ENCODE measurements at places on chromosomes 6 and 20.
A peak's percentile ranks its signal among the peaks of the same experiment; 100 is the strongest.

- no peak within 1 kb of the TSS for H3K4me3 ChIP-seq
- H3K4me1 ChIP-seq: no peaks in the 10 kb centered on the region
- no peak within 1 kb of the TSS for H3K27ac ChIP-seq
- peaks cover 7% of the 10 kb centered on the region for H3K27me3 ChIP-seq
- no peak for DNase-seq
Measured at GRCh38 chr6:29414588-29414987, at the start of gene OR12D1. Gene OR12D1, plus strand, starts transcription at chr6:29414928.

DNA sequence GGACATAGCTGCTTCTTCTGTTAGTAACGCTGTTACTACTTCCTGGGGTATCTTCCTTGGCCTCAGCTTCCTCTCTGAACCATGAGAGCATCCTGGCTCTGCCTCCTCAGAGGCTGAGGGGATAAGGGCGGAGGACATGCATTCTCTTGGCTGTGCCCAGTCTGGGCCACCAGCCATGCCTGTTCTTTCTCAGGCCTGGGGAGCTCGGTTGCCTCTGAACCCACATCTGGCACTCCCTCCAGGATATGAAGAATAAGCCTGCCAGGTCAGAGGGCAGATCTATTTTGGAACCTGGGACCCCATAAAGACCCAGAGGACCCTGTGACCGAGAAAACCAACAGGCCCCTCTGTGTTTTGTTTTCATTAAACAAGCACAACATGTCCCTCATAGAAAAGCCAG lies 6.6 kb upstream of the ANGPT4 start:
- no peaks in the 10 kb centered on the region for H3K4me1 ChIP-seq
- no peak overlapping the region for H3K4me3 ChIP-seq
- no peaks in the 10 kb centered on the region for H3K27me3 ChIP-seq
- H3K36me3 ChIP-seq: no peaks in the 10 kb centered on the region
- no peak for DNase-seq

DNA sequence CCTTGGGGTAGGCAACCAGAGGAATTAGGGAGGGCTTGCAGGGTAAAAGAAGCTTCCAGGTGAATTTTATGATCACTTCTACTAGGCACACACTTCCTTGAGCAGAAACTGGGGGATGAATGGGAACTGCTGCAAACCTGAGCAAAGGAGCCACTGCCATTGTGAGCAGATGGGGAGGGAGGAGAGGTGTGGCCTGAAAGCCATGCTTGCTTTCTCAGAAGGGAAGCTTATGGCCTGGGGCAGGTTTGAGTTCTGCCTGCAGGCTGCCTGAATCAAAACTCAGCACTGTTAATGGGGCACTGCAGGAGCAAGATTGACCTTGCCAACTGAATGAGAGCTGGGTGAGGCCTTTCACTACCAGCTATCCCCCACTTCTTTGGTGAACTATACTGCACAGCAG lies 328.1 kb downstream of the NKAIN2 start:
- no peak for DNase-seq
- no peaks in the 10 kb centered on the region for H3K4me1 ChIP-seq
- no peaks in the 10 kb centered on the region for H3K36me3 ChIP-seq
- no peak overlapping the region for H3K27ac ChIP-seq
- no peak overlapping the region for H3K4me3 ChIP-seq

DNA sequence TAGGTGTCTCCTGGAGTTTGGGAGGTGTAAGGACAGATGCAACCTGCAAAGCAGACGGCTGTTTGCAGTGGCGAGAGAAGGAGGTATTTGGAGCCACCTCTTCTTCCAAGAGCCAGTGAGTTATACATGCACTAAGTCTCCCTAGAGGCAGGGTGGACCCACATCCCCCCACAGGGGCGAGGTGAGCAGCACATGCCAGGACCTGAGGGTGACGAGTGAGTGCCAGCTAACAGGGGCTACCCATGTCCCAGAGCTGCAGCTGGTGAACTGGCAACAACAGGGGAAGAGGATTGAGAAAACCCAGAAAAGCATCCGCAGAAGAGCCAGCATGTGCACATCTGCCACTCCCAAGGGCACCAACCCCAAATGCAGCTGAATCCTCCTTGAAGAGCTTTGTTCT lies 95.1 kb downstream of the CD83 start:
- H3K27ac ChIP-seq: no peak overlapping the region
- peaks cover 22% of the 10 kb centered on the region for H3K4me1 ChIP-seq
- H3K4me3 ChIP-seq: no peak overlapping the region
- no peaks in the 10 kb centered on the region for H3K27me3 ChIP-seq

- H3K36me3 ChIP-seq: no peaks in the 10 kb centered on the region
- no peaks in the 10 kb centered on the region for H3K27me3 ChIP-seq
- no peaks in the 10 kb centered on the region for H3K4me1 ChIP-seq
- H3K27ac ChIP-seq: no peak overlapping the region
- no peak overlapping the region for H3K4me3 ChIP-seq
- DNase-seq: no peak
Measured at GRCh38 chr20:17538517-17539170, 7.5 kb upstream of the BFSP1 start.

DNA sequence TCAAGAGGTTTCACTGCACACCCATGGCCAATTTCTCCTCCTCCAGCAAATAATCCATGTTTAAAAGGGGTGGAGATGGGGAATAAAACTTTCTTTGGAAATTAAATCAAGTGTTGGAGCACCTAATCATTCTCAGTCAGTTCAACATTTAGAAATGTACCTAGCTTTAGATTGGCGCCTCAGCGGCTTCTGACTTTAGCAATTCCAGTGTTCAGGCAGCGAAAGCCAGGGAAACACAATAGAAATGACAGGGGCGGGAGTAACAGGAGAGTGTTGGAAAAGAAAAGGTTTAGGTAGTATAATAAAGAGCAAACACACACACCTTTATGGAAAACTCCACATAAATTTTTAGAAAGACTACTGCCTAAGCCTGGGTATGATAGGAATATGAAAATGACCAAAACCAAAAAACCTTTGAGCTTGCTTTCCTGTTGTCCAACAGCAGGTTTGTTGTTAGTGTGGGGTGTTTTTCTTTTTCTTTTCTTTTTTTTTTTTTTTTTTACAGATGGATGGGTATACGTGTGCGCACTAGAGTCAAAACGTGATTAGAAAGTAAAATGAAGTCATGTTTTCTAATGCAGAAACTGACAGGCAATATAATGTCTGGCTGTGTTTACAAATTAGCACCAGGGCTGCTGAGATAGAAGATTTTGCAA lies 7.7 kb downstream of the TFAP2A start:
- peaks cover 26% of the 10 kb centered on the region for H3K4me1 ChIP-seq
- no peak for DNase-seq
- no peak overlapping the region for H3K4me3 ChIP-seq

- no peaks in the 10 kb centered on the region for H3K27me3 ChIP-seq
- H3K27ac ChIP-seq: no peak overlapping the region
- H3K36me3 ChIP-seq: no peaks in the 10 kb centered on the region
- H3K4me3 ChIP-seq: no peak overlapping the region
- peaks cover 7% of the 10 kb centered on the region for H3K4me1 ChIP-seq
- DNase-seq: no peak
Measured at GRCh38 chr6:11810854-11811643, 32.4 kb upstream of the ADTRP start.

DNA sequence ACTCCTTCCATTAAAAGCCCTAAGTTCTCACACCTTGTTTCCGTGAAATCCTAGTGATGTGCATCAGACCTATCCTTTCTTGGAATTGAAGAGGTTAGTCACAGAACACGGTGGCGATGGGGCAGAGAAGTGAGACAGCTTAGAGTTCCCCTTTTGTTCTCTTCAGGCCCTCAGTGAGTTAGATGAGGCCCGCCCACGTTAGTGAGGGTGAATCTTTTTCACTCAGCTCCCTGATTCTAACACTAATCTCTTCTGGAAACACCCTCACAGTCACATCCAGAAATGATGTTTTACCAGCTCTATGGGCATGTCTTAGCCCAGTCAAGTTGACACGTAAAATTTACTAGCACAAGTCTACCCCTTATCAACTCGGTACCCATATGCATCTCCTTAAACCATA lies 172.7 kb upstream of the NOX3 start:
- H3K36me3 ChIP-seq: no peaks in the 10 kb centered on the region
- H3K27ac ChIP-seq: no peak overlapping the region
- no peak for DNase-seq
- H3K4me1 ChIP-seq: no peaks in the 10 kb centered on the region
- H3K27me3 ChIP-seq: no peaks in the 10 kb centered on the region

DNA sequence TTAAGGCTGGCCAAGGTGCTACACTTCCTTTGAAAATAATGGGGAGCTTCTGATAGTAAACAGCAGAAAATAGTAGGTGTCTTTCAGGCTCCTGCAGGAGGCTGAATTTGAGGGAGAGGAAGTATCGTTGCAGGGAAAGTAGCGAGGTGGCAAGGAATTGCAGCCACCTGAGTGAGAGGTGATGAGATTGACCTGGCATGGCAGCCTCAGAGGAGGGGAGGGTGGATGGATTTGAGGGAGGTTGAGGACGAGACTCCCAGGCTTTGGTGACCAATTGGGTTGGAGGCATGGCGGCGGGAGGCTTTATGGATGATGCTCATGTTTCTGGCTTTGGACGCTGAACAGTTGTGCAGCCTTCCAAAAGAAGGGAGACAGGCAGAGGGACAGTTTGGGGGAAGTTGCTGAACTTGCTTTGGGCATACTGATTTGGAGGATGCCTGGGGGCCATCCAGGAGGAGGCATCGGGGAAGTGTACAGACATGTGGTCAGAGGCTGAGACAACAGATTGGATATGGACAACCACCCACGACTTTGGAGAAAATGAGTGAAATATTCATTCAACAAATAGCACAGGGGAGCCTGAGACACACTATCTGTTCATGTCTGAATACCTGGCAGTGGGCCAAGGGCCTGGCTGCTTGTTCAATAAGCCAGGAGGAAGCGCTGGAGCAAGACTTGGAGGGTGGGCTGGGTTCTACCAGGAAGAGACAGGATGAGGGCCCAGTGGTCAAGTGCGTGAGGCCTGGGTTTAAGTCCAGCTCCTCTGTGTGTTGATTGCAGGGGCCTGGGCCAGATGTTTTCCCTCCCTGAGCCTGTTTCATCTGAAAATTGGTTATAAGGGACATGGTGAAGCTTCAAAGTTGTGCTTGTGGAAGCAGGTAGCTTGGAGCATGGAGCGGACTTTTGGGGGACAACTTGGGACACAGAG lies 113.2 kb downstream of the CEBPB start:
- no peak for DNase-seq
- no peaks in the 10 kb centered on the region for H3K36me3 ChIP-seq
- H3K27ac ChIP-seq: no peak overlapping the region
- H3K4me1 ChIP-seq: no peaks in the 10 kb centered on the region

GRCh38 chr6:8860671-8861070 lies 425.3 kb upstream of the SLC35B3 start:
- no peak for DNase-seq
- H3K27me3 ChIP-seq: no peaks in the 10 kb centered on the region
- H3K36me3 ChIP-seq: no peaks in the 10 kb centered on the region
- no peak overlapping the region for H3K4me3 ChIP-seq

- DNase-seq: no peak
- H3K4me1 ChIP-seq: peaks cover 62% of the 10 kb centered on the region
- H3K27me3 ChIP-seq: no peaks in the 10 kb centered on the region
- H3K4me3 ChIP-seq: no peak overlapping the region
- peaks cover 75% of the 10 kb centered on the region for H3K36me3 ChIP-seq
Measured at GRCh38 chr20:48738399-48739304, 89.1 kb downstream of the PREX1 start.

- H3K36me3 ChIP-seq: no peaks in the 10 kb centered on the region
- no peak for DNase-seq
- H3K4me1 ChIP-seq: peaks cover 18% of the 10 kb centered on the region
Measured at GRCh38 chr6:6713657-6714056, 125.1 kb downstream of the LY86 start.

DNA sequence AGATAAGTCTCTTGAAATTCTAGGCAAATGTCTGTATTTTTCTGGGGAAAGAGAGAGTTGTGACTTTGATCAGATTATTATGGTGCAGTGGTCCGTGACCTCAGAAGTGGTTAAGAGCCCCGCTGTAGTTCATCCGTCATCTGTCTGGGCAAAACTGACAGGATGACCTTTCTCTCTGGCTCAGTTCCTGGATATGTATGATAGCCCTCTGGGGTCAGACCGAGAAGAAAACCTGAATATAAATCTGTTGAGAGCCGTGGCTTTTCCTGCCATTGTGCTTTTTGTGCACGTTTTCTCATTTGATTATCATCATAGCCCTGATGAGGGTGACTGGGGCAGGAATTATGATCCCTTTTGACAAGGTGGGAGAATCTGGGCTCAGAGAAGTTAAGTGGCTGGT lies 26.5 kb downstream of the GHRH start:
- no peaks in the 10 kb centered on the region for H3K4me1 ChIP-seq
- H3K27ac ChIP-seq: no peak overlapping the region
- peaks cover 99% of the 10 kb centered on the region for H3K36me3 ChIP-seq
- DNase-seq: no peak
- H3K27me3 ChIP-seq: no peaks in the 10 kb centered on the region

DNA sequence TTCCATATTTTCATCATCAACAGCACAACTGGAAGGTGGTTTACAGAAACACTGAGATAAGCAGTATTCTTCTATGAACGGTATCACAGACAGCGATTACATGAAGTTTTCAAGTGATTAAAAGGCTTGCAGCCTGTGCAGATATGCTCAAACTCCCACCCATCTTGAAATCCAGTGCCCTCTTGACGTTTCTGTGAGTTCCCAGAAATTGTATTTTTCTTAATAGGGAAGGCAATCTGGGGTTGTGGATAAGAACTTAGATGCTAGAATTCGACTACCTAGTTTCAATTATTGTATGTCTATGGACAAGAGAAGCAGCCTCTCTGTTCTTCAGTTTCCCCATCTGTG lies 290.3 kb downstream of the ZNF217 start:
- no peak overlapping the region for H3K27ac ChIP-seq
- DNase-seq: no peak
- no peaks in the 10 kb centered on the region for H3K4me1 ChIP-seq
- no peaks in the 10 kb centered on the region for H3K36me3 ChIP-seq
- no peaks in the 10 kb centered on the region for H3K27me3 ChIP-seq
- H3K4me3 ChIP-seq: no peak overlapping the region

DNA sequence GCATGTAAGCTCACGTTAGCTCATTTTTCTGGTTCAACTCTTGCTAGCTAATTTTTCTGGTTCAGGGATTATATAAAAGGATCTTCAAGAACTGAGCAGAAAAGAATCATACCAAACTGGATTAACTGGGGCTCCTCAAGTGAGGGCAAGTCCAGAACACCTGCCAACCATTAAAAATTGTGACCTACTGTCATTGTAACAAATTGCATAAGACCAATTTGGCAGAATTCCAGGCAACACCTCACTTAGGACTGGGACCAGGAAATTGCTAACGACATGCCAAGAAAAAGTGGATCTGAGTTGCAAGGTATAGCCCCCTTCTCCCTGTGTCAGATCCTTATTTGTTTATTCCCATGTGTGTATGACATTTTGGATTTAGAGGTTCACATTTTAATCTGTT lies 216.6 kb downstream of the HIVEP2 start:
- H3K4me1 ChIP-seq: peaks cover 11% of the 10 kb centered on the region
- no peaks in the 10 kb centered on the region for H3K27me3 ChIP-seq
- no peaks in the 10 kb centered on the region for H3K36me3 ChIP-seq
- DNase-seq: no peak

GRCh38 chr6:134177236-134177635 lies 124.8 kb upstream of the SLC2A12 start:
- no peaks in the 10 kb centered on the region for H3K27me3 ChIP-seq
- peaks cover 45% of the 10 kb centered on the region for H3K4me1 ChIP-seq
- no peak overlapping the region for H3K4me3 ChIP-seq
- H3K27ac ChIP-seq: peak overlapping the region; percentile 74

Data from CD4-positive, alpha-beta T cell (primary cell).